ENCODE measurements at places on chromosomes 4 and X.
A peak's percentile ranks its signal among the peaks of the same experiment; 100 is the strongest.

DNA sequence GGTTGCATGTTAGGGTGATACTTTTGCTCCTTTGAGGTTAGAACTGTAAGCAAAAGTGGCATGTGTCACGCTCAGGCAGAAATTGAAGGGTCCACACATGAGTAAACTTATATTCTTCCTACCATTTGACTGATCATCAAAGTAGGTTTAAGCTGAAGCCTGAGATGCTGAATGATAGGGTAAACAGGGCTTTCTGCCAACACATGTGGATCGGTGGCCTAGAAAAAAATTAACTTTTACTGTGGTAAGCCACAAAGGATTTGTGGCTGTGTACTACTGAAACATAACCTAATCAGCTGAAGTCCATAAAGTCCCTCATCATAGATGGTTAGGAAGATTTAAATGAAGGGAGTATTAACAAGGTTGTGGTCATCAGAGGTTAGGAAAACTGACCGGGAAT is 1070.1 kb downstream of the STPG2 start:
- no peak for DNase-seq

DNA sequence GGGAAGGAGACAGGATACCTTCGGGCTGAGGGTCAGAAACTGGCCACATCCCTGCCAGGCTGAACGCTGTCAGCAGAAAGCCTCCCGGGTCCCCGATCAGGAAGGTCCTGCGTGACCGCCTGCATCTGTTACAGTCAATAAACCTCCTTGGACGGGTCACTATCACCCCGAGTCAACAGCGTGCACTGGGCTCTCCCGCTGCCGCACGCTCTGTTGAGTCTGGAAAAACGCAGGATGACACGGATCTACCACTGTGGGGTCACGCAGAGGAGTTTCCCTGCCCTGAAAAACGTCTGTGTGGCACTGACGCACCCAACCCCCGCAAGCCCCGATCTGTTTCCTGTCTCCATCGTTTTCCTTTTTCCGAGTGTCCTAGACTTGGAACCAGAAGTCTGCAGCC is 12.1 kb downstream of the PPP2R3B start:
- peak; percentile 25 for DNase-seq

- no peak for DNase-seq
These were observed 206.4 kb upstream of the SPRY1 start for GRCh38 chr4:123190176-123190575.

DNA sequence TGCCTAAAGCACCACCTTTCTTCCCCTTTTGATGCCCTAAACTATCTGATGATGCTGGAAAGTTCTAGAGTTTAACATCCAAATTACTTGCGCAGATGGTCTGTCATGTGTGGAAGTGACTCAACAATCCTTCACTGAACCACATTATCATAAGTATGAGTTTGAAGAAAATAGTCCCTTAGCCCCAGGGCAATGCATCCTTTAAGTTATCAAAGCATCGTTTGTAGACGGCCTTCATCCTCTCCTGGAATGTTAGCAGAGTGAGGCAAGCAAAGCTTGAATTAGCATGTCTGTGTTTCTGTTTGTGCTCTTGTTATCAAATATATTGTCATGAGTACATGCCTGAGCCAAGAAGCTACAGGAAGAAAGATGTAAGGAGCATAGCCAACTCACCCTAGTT is 570.9 kb downstream of the MID1IP1 start:
- no peak for DNase-seq

DNA sequence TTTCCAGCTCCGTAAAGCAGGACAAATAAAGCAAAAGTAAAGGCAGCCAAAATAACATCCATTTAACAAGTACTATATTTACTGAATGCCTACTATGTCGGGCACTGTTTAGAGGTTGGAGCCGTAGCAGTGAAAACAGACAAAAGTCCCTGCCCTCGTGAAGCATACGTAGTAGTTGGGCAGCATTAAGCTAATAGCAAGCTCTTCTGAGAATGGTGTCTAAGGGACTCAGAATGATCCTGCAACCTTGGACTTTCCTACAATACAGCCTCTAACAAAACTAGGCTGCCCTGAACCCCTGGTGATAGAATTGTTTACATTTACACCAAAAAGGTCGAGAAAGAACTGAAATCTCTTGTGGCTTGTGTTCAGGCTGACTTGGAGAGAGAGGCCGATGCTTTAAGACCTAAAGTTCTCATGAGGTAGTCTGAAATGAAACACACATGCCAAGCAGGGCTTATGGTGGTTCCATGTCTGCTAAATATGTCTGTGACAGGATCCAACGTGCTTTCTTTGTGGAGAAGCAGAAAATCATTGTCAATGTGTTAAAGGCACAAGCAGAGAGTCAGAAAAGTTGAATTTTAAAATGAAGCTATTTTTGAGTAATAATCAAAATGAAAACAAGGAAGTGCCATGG is 898 bp upstream of the PDGFC start:
- no peak for DNase-seq

- no peak for DNase-seq
These were observed 968.2 kb downstream of the STIM2 start for GRCh38 chr4:27828843-27829242.

- no peak for DNase-seq
These were observed 958.6 kb upstream of the SLIT2 start for GRCh38 chr4:19293080-19293479.

GRCh38 chr4:139889264-139889663 is 223.6 kb downstream of the MGST2 start:
- DNase-seq = no peak

All from cardiac fibroblast (primary cell).